ENCODE measurements at places on chromosomes 1 and 21.

DNA sequence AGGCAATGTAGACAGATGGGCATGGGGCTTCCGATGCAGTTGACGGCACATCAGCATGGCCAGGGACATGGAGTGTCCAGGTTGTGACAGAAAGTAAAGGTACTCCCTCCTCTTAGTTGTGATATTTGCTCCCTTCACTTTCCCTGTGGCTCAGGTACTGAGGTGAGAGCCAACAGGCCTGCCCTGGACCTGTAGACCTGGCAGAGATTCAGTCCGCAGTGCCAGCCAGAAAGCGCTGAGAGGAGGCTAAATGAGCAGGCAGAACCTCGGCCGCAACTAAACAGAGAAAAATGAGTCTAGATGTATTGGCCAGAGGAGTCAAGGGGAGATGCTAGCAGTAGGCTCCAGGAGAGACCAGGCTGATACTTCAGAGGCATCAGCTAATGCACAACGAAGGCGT is 22.6 kb upstream of the KCNK2 start:
- DNase-seq: no peak

DNA sequence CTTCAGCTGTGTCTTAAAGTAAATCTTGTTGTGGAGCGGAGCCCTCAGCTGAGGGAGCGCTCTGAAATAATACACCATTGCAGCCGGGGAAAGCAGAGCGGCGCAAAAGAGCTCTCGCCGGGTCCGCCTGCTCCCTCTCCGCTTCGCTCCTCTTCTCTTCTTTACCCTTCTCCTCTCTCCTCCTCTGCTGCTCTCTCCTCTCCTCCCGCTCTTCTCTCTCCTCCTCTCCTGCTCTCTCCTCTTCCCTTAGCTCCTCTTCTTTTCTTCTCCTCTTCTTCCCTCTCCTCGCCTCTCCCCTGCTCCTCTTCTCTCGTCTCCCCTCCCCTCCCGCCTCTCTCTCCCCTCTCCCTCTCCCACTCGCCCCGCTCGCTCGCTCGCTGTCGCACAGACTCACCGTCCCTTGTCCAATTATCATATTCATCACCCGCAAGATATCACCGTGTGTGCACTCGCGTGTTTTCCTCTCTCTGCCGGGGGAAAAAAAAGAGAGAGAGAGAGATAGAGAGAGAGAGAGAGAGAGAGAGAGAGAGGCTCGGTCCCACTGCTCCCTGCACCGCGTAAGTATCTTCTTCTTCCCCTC is at the start of gene PROX1:
Gene PROX1, plus strand, starts transcription at position 47 of the 580 bp plus-strand sequence. CDS start 8,563 bp downstream, outside the sequence.
- no peak for DNase-seq

DNA sequence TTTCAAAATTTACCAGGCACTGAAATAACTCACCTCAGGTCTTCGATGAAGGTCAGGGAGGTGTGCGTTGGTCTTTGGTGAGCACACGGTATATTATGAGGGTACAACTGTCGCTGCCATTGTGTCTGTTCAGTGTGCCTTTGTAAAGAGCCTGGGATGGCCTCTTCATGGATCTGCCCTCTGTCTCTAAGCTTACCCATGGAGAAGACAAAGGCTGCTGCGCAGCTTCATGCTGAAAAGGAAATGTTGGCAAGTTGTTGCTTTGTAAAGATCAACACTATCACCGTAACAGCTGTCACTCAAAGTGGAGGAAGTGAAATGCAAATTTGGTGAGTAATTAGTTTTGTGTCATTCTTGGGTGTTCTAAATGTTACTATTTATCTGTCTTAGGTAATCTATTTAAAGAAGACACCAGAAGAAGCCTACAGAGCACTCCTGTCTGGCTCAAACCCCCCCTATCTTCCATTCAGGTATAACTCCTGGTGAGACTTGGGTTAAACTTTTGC is 71.6 kb downstream of the CDC14A start:
- DNase-seq: no peak

DNA sequence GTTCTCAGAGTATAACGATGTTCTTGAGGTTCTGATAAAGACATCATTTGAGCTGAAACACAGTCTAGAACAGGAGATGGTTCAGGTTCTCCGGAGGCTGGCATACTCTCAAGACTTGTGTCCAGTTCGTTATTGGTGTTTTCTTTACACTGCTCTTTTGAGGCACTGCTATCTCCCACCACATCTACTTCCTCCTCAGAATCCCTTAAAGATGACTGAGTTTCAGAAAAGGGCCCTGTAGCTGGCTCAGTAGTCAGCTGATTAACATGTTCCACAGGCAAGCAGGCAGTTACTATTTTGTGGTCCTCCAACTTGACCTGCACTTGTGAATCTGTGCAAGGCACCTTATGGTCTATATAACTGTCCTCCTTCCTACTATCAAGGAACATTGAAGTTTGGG is 50.2 kb downstream of the ZZZ3 start:
- DNase-seq: no peak

DNA sequence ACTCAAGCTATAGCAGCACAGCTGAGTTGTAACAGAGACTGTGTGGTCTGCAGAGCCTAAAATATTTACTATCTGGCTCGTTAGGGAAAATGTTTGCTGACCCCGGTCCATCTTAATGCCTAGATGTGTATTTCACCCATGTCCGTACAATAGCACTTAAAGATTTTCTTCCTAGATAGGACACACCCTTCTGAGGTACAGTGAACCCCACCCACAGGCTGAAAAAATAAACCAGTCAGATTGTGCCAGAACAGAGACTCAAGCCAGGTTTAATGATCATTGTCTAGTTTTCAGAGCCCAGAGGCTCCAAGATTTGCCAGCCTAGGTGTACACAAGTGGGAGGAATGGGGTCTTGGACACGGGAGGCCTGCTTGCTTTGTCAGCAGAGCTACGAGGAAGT is 5.6 kb downstream of the AMIGO1 start:
- DNase-seq: no peak

GRCh38 chr21:20031807-20032206 is 966.4 kb upstream of the NCAM2 start:
- no peak for DNase-seq

- DNase-seq: no peak
These were observed 22.3 kb upstream of the LRP8 start for GRCh38 chr1:53349968-53350852.

DNA sequence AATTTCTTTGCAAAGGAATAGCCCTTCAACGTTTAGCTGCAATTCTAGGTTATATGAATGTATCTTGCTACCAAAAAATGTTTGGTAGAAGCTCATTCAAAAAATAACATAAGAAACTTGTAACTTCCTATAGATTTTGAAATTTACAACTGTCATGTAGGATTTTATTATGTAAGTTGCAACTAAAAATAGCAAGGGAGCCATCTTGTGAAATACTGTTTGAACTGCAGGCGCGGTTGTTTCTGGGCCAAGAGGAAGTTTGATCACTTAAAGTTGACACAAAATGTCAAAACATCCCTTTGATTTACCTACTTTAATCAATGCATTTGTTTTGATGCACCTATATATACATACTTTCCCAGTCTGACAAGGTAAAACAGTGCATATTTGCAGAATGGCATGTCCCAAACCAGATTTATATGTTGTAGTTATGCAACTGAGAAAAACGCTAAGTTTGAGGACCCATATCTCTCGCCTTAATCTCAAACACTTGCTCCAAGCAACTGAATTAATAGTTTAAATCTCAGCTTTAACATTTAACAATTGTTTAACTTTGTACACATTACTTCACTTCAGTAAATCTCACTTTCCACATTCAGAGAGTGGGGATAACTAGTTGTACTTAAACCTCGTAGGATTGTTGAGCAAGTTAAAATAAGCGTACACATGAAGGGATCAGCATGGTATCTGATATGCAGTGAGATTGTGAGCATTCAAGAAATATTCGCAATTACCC is 63.9 kb downstream of the KCNK2 start:
- no peak for DNase-seq

DNA sequence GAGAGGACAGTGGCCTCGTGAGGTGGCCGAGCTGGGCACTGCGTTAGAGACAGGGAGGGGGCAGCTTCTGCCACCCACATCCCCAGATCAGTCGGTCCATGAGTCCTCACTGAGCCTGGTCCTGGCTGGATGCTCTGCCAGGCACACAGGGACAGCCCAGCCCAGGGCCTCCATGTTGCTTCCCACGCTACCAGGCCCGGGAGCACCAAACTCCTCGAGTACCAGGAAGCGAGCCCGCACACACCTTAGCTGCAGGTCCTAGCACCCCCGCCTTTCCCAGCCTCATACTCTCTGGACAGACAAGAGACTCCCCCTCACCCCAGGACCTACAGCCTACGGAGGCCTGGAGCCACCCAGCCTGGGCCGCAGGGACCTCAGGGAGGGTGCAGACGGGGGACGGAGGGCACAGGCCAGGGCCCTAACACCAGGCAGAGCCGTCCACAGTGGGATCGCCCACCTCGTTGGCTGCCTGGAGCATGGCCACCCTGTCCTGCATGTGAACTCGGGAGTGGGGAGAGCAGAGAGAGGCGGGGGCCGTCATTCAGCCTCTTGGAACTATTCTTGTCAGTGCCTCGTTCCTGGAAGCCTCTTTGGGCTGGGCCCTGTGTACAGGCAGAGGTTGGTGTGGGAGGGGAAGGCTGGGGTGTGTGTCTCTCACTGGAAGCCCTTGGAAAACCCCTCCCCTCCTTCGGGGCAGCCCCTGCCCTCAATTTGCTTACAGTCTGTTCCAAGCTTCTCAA is 90.9 kb upstream of the RUNX3 start:
- DNase-seq: no peak

DNA sequence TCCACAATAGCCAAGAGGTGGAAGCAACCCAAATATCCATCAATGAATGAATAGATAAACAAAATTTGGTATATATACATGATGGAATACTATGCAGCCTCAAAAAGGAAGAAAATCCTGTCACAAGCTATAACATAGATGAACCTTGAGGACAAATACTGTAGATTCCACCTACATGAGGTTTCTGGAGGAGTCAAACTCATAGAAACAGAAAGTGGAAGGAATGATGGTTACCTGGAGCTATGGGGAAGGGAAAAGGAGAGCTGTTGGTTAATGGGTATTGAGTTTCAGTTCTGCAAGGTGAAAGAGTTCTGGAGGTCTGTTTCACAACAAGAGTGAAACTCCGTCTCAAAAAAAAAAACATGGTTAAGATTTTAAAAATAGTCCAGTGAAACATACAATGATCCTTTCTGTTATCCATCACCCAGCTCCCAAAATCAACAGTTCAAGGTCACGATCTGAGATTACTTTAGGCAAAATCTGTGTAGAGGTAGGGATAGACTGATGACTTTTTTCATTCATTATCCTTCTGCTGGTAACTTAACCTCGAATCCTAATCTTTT is 80.8 kb upstream of the HNRNPU start:
- DNase-seq: no peak

GRCh38 chr1:50634251-50634650 is 211.0 kb upstream of the DMRTA2 start:
- no peak for DNase-seq

DNA sequence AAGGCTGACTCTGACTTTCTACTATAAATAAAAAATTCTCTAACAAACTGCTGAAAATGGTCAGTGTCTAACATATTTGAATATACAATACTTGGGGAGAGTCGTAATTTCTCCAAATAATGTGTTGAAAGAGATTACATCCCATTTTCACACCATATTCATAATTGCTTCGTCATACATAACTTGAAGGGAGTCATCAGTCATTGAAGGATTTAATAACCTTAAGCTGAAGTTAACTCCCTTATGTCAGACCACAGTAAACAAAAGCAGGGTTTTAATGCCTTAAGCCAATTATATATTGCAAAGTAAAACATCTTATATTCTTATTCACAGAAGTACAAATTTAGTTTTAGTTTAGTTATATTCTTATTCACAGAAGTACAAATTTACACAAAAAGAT is 129.9 kb downstream of the RERE start:
- no peak for DNase-seq

GRCh38 chr1:168801032-168801745 is 72.2 kb upstream of the DPT start:
- no peak for DNase-seq

- DNase-seq: no peak
These were observed 149.6 kb downstream of the FMN2 start for GRCh38 chr1:240241278-240241677.

- DNase-seq: no peak
These were observed 34.8 kb upstream of the MYSM1 start for GRCh38 chr1:58734630-58735029.

DNA sequence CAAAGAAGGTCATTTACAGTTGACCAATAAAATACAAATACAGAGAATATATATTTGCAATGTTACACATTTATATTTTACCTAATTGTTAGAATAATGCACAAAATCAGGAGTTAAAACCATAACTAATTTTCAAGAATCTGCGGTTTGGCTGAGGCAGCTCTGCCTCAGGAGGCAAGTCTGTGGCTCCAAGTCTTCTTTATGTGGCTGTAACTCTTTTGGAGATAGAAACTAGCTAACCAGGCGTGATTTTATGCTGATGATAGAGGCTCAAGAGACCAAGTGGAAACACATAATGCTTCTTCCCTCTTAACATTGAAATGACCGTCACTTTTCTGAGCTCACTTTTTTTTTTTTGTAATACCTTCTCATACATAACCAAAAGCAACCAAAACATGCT is 744.7 kb upstream of the CXADR start:
- DNase-seq: no peak

- DNase-seq: no peak
These were observed 55.9 kb downstream of the TOR3A start for GRCh38 chr1:179137617-179138255.

DNA sequence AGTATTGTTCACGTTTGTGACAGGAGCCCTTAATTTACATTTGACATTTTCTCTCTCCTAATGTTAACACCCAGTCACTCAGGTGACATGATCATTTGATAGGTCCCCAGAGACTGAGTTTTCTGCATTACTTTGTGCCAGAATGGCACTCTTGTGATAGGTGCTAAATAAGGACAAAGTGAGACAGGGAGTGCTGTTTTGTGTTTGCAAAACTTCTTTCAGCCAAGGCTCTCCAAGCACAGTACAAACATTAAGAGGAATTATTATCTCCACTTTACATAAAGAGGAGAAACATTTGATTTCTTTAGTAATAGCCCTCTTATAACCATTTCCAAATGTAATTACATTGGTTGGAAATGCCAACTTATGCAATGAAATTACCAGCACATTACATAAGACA is 355.2 kb downstream of the NTNG1 start:
- no peak for DNase-seq

- DNase-seq: no peak
These were observed 69.2 kb upstream of the WLS start for GRCh38 chr1:68301471-68302001.

DNA sequence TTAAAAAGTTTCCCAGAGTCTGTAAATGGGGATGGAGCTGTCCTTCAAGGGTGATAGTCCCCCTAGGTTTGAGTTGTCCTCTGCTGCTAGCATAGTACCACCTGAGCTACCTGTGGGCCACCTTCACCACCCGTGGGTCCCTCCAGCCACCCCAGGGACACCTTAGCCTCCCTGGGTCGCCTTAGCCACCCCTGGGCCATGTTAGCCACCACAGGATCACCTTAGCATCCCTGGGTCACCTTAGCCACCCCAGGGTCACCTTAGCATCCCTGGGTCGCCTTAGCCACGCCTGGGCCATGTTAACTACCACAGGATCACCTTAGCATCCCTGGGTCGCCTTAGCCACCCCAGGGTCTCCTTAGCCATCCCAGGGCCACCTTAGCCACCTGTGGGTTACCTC is 67.1 kb downstream of the ADARB1 start:
- DNase-seq: no peak

- DNase-seq: no peak
These were observed 24.6 kb upstream of the CASQ2 start for GRCh38 chr1:115793162-115793561.

- no peak for DNase-seq
These were observed 751 bp downstream of the STUM start for GRCh38 chr1:226549094-226549936.

GRCh38 chr1:23422241-23422877 is 2.2 kb downstream of the TCEA3 start:
- DNase-seq: no peak
